ENCODE measurements at places on chromosomes 11 and 22.
A peak's percentile ranks its signal among the peaks of the same experiment; 100 is the strongest.

DNA sequence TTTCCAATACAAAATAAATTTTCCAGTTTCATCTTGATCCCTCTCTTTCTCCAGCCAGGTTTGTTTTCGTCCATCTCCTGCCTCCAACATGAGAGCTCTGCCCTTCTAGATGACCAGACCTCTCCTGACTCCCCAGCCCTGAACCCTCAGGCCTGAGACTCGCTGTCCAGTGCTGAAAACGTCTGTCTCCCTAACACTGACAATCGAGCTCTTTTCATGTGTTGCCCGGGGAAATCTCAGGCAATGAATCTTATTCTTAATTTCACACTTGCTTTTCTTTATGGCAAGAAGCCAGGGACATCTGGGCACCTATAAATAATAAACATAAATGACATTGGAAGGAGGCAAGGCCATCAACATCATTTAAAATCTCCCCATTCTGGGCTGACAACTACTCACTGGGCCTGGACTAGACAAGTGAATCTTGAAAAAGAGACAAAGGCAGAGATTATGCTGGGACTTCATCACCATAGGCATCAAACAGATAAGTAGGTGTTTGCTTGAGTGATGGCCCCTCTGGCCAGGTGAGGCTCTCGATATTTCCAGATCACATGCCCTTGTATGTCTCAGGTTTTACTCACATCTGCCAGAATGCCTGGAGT lies 274.5 kb upstream of the B3GAT1 start:
- DNase-seq, result no peak

- no peak for DNase-seq
These were observed 8.3 kb downstream of the SLC36A4 start for GRCh38 chr11:93189462-93189861.

- no peak for DNase-seq
These were observed 622.3 kb upstream of the CHORDC1 start for GRCh38 chr11:90845126-90845525.

GRCh38 chr11:1938343-1939005 lies 8.7 kb upstream of the MRPL23 start:
- no peak for DNase-seq

DNA sequence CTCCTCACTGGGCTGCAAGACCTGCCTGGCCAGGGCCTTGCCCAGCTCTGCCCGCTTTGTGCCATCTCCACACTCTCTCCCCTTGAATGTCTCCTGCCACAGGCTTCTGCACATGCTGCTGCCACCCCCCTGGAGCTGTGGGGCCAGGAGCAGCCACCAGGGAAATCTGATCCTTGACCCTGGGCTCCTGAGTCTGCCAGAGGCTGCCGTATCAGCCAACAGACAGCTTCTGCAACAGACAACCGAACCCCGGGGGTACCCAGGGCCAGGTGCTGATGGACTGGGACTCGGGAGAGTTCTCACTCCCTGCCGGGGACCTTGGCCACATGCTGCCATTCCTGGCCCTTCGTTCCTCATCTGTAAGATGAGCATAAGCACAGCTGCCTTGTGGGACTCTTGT lies 3.3 kb upstream of the PPARA start:
- no peak for DNase-seq

DNA sequence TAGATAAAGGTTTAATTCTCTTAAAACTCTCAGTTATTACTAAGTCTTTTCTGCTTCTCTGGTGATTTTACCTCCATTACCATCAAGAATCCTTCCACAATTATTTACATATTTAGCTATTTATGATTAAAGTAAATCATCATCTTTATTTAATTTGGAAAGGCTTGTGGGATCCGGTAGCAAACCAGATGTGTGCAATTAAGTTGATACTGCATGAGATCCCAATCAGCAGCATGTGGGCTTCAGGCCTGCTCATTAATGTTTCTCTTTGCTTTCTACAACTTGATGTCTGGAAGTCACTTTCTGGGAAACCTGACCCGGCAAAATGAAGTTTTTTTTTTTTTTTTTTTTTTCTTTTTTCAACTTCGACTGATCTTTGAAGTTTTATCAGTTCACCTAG lies 558.4 kb upstream of the ANO5 start:
- DNase-seq, result no peak

- DNase-seq, result no peak
These were observed 25.5 kb downstream of the SCGB1A1 start for GRCh38 chr11:62444236-62444833.

- no peak for DNase-seq
These were observed at the start of gene CPT1B for GRCh38 chr22:50577987-50578775. Gene CPT1B, minus strand, starts transcription at chr22:50578427. Its CDS starts 512 bp downstream, at chr22:50577915.

DNA sequence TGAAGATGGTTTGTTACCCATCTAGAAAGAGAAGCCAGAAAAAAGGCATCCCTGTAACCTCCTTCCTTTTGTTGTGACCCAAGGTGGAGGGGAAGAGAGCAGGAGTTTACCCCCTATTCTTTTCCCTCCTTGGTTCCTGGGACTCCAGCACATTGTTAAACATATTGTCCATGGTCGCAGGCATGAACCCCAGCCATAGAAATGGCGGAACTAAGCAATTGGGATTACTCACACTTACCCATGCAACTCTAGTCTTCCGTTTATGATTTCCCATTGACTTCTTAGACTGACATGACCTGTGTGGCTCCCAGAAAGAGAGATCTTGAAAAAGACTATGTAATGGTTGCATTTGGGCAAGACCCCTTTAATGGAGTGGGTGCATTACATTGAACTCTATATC lies 45.4 kb downstream of the OR4C46 start:
- no peak for DNase-seq

DNA sequence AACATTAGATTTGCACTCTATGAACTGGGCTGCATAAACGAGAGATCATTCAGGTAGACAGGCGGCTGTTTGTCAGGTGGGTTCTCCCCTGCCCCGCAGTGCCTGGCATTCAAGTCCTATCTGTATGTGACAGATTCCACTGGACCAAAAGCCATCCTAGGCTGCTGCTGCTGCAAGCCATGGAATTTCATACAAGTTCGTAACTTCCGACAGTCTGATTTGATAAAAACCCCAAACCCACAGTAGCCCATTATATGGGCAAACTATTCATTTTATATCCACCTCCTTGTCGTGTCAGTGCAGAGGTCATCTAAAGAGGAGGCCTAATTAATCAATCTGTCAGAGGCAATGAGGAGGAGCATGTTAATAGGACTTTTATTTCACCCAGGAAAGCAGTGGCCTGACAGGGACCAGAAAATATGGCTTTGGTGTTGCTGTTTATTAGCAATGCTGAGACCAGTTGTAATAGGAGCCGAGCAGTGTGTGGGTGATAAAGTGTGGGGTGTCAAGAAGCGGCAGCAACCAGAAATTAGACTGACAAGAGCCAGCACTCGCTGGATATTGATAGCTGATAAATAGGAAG lies 124.2 kb downstream of the ARL14EP start:
- no peak for DNase-seq

GRCh38 chr11:93054881-93055280 lies 85.4 kb downstream of the MTNR1B start:
- no peak for DNase-seq

DNA sequence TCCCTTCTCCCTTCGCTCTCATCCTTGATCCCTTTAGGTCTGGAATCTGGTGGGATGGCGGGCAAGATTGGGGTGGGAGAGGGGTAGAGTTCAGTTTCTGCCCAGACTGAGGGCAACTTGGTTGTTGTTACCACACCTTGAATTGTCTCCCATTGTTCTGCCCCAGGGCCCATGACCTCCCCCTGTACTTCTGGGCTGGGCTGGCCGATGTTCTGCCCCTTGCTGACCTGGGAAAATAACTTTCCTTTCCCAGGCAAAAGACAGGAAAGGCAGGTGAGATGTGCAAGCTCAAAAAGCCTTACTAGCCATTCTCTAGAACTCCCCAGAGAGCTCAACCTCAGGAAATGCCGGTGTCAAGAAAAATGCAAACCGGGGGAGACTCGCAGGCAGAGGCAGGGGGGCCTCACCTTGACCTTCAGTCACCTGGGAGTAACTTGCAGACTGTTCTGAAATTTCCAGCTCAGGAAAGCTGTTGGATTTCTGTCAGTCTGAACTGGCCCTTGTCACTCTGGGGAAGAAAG lies 32.4 kb upstream of the EIF3D start:
- DNase-seq, result no peak

GRCh38 chr11:4090258-4090657 lies 4.3 kb upstream of the RRM1 start:
- peak; percentile 83 for DNase-seq

- DNase-seq, result no peak
These were observed 27.7 kb upstream of the TP53I11 start for GRCh38 chr11:44978274-44978960.

- DNase-seq, result no peak
These were observed 2.6 kb upstream of the ME3 start for GRCh38 chr11:86675017-86675416.

GRCh38 chr11:131186629-131187101 lies 183.8 kb upstream of the NTM start:
- no peak for DNase-seq

GRCh38 chr11:408154-409007 lies 6.4 kb downstream of the SIGIRR start:
- DNase-seq, result no peak

DNA sequence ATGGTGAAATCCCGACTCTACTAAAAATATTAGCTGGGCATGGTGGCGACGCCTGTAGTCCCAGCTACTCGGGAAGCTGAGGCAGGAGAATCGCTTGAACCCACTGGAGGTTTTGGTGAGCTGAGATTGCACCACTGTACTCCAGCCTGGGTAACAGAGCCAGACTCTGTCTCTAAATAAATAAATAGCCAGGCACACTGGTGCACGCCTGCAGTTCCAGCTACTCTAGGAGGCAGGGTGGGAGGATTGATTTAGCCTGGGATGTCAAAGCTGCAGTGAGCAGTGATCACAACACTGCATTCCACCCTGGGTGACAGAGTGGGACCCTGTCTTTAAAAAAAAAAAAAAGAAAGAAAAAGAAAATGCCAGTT lies 17.4 kb downstream of the SUSD2 start:
- no peak for DNase-seq

GRCh38 chr11:60159868-60160267 lies 23.0 kb downstream of the MS4A6A start:
- no peak for DNase-seq

GRCh38 chr11:98679673-98680072 lies 341.1 kb upstream of the CNTN5 start:
- DNase-seq, result no peak

DNA sequence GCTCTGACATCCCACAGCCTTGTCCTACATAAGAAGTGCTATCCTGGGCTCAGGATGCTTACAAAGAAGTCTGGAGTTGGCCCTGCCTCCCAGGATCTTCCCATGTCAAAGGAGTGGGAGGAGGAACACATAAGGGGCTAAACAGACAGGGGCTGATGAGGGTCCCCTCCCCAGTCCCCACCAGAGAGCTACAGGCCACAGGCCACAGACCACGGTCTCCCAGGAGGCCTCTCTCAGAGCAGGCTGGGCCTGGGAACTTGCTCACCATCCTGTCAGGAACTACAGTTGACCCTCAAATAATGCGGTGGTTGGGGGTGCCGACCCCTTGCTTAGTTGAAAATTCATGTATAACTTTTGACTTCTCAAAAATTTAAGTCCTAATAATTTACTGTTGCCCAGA lies 315.5 kb downstream of the NTM start:
- no peak for DNase-seq

GRCh38 chr11:123176785-123177184 lies 18.3 kb downstream of the CLMP start:
- no peak for DNase-seq

- DNase-seq, result peak; percentile 33
These were observed 33.0 kb upstream of the P2RY2 start for GRCh38 chr11:73184953-73185671.

DNA sequence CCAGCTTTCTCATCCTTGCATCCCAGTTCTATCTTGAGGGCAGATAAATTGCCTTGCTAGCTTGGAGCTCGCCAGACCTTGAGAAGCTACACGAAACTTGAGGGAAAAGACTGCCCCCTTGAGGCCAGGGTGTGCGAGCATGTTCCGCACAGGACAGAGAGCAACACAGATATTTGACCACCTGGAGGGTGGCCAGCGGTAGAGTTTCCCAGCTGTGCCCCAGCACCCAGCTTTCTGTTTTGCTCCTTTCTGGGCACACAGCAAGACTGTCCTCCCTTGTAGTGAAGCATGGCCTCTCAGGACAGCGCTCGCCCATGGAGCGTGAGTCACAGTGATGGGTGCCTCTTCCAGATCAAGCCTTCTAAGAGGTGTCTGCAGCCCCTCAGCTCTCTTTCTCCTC lies 23.5 kb downstream of the SPATA19 start:
- DNase-seq, result no peak

- DNase-seq, result no peak
These were observed 27.2 kb downstream of the FADD start for GRCh38 chr11:70230151-70230839.

DNA sequence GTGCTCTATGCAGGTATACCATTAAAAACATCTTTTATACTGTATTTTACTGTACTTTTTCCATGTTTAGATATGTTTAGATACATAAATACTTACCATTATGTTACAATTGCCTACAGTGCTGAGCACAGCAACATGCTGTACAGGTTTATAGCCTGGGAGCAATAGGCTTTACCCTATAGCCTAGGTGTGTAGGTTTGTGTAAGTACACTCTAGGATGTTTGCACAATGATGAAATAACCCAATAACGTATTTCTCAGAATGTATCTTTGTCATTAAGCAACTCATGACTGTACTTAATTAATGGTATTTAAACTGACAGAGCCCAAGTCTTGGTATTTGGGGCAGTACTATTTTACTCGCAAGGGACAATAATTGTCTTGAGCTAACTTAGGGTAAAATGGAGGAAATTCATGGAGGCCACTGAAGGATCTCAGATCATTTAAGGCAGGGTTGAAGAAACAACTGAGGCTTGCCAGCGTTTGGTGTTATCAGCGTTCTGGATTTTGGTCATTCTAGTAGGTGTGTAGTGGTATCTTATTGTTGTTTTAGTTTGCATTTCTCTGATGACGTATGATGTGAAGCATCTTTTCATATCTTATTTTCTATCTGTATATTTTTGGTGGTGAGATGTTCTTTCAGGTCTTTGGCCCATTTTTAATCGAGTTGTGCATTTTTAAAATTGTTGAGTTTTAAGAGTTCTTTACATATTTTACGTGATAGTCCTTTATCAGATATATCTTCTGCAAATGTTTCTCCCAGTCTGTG lies 42.4 kb downstream of the ADAMTS15 start:
- DNase-seq, result no peak

GRCh38 chr22:46175631-46176030 lies 25.3 kb downstream of the PPARA start:
- DNase-seq, result no peak

GRCh38 chr11:61683961-61684869 lies 4.0 kb downstream of the DAGLA start:
- DNase-seq, result peak; percentile 60

Measured in CD4-positive, alpha-beta memory T cell (primary cell).